ENCODE measurements at places on chromosomes 5 and 9.
A peak's percentile ranks its signal among the peaks of the same experiment; 100 is the strongest.

GRCh38 chr5:7396713-7397454, 946 bp downstream of the ADCY2 start:
- no peak for DNase-seq

DNA sequence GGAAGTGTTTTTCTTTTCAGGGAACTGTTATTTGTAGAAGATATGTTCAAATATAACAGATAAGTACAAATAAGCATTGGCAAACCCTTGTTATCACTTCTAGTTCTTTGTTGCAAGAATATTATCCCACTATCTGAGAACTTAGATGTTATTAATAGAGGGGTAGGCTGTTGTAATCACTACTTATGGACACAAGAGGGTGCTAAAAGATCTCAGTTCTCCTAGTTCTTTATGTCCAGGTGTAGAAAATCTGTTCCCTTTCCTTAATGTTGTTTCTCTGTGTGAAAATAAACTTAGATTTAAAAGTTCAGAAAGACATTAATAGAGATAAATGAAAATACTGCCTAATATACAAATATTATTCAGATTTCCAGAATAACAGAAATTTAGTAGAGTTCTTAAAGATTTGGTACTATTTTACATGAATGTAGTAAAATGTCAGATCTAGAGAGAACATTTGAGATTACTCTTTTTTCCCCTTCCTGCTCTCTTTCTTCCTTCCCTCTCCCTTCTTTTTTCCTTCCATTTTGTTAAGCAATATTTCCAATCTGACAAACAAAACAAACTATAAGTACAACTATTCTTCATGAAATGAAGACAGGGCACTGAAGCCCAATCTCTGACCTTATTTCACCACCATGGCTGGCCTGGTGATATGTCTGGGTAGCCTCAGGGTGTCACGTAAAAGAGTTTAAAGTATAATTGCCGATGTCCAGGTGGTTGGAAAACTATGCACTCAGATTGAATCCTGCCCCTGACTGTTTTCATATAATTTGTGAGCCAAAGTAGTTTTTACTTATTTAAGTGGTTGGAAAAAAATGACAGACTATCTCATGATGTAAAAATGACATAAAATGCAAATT, 43.6 kb upstream of the C5orf46 start:
- DNase-seq, result peak; percentile 48

- peak; percentile 68 for DNase-seq
These were observed 350.4 kb downstream of the PDE4D start for GRCh38 chr5:59542851-59543820.

- DNase-seq, result peak; percentile 60
These were observed 125.8 kb downstream of the ARRDC3 start for GRCh38 chr5:91257301-91257700.

GRCh38 chr9:94693485-94694204, 32.9 kb upstream of the AOPEP start:
- DNase-seq, result no peak

DNA sequence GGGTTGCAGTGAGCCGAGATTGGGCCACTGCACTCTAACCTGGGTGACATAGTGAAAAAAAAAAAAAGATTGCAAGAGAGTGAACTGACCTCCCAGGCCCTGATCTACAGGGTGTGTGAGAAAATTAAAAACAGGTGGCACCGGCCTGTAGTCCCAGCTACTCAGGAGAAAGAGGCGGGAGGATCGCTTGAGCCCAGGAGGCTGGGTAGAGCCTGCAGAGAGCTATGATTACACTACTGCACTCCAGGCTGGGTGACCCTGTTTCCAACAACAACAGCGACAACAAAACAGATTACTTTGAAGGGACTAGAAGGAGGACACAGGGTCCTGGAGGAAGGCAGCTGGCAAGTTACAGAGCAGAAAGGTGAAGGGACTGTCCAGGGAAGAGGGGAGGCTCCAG, 42.2 kb upstream of the FABP6 start:
- DNase-seq, result no peak

GRCh38 chr5:89827359-89827758, 582.2 kb downstream of the CETN3 start:
- no peak for DNase-seq
